Esophagus muscularis mucosa (tissue), 4 donors: ENCODE measurements at places on chromosomes 6 and 20. TPM values are rescaled to one million over a fixed set of nuclear protein-coding genes. Genes with fewer than 3 reads are reported as not detected.

GRCh38 chr20:64106981-64107735 is at the start of gene NPBWR2:
NPBWR2 (minus strand) TSS chr20:64107565; CDS start chr20:64106831, 734 bp downstream.
- no peak for DNase-seq

Gene LY6G6D
- total RNA-seq: not detected

Gene ZSCAN31
- total RNA-seq: 27.5 TPM

DNA sequence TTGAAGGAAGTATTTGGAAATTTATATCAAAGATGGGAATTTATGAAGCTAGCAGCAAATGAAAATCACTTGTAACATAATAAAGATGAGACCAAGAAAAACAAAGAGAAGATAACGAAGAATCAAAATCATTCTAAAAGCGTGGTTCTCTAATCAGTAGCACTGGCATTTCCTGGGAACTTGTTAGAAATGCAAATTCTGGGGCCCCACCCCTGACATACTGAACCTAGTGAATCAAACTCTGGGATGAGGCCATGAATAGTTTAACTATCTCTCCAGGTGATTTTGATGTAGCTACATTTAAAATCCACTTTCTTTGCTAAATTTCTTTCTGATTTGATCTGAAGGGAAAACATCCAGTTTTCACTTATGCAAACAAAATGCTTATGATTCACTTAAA is 1075.6 kb downstream of the HACE1 start:
- no peak for DNase-seq

- no peak for DNase-seq
Observed at GRCh38 chr6:24927985-24928745, 7.6 kb downstream of the RIPOR2 start.

Gene SLC12A5
- total RNA-seq: not detected

Gene SNTA1
- total RNA-seq: 51.6 TPM

DNA sequence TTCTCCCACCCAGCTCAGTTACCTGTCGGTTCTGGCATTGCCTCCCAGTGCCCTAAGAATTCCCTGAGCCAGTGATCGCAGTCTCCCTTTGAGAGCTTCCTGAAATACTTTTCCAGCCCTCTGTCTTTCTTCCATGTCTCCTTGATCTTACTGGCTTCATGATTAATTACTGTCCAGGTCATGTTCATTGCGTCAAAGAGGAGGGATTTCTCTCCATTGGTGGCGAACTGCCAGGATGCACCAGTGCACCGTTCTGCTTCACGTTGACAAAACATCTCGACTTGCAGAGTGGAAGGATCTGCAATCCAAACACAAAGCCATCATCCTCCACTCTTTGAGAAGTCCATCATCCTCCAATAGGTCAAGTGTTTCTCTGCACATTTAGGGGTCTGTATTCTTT is 8.6 kb downstream of the RAET1E start:
- DNase-seq: no peak

- DNase-seq: no peak
Observed at GRCh38 chr6:41405941-41406727, 70.7 kb downstream of the NCR2 start.

GRCh38 chr6:63764318-63764916 is 128.8 kb downstream of the PHF3 start:
- no peak for DNase-seq

GRCh38 chr6:1481286-1481685 is 91.9 kb downstream of the FOXF2 start:
- no peak for DNase-seq

DNA sequence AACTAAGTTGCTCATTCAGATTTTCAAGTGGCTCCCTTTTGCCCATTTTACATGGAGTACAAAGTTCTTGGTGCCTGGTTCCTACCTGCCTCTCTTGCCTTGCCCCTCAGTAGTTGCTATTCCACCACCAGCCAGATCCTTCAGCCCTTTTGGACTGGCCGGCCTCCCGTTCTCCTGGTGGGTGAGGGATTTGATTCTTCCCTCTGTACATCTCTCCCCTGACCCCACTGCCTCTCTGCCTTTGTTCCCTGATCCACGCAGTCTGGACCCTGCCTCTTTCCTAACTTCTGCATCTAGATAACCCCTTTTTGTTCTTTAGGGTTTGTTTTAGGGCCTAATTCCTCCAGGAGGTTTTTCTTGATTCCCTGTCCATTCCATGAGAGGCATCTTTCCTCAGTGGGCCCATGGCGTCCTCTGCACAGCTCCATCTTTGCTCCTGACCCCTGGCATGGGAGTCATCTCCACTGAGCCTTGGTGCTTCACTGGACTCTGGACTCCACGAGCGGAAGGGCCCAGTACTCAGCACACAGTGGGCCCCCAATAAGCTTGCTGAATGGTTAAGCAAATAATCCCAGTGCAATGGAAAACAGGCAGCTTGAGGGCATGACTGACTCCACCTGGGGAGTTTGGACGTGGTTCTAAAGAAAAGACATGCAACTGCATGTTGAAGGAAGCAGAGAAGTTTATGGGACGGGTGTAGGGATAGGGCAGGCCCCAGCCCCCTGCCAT is 309.3 kb upstream of the SUPT3H start:
- DNase-seq: peak; percentile 88

DNA sequence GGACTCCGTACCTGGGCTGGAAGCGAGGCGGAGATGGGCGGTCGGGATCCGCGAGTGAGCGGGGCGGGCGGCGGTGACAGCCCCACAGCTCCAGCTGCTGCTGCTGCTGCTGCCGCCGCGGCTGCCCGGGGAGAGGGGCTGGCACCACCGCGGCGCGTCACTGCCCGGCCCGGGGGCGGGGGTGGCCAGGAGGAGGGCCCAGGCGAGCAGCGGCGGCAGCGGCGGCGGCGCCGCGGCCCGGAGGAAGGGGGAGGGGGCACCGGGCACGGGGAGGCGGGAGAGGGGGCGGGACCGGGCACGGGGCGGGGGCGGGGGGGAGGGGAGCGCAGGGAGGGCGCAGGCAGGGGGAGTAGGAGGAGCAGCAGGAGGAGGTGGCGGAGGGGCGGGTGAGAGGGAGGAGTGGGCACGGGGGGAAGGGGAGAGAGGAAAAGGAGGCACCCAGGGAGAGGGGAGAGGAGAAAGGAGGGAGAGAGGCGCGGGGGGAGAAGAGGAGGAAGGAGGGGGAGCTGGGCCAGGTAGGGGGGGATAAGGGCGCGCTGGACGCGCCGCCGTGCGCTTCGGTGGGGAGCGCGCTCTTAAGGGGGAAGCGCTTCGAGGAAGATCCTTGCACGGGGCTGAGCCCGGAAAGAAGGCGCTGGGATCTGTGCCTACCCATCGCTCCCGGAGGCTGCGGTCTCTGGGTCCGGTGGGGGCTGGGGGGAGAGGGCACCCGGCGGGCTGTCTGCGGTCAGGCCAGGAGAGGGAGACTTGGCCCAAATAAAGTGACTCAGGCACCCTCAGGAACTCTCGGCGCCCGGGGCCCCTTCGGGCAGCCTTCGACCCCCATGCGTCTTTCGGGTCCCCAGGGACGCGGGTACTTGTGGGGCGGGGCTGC is 101.5 kb downstream of the NOL4L start:
- DNase-seq: no peak

Gene CST4
- not detected for total RNA-seq

DNA sequence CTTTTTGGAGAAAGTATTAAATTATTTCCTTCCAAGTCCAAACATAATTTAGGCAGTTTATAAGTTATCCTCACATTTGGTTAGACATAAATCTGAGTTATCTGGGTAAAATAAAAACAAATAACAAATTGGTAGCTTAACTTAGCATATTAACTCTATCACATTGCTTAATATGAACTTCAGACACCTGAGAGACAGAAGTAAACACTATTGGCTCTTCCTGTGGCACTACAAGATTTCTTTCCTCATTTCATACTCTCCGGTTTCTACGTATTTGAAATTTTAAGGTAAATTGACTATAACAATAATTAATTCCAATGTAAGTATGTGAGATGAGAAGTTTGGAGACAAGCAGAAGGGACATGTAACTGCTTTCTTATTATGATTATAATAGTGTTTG is 106.8 kb downstream of the TRMT11 start:
- no peak for DNase-seq

- no peak for DNase-seq
Observed at GRCh38 chr6:116083052-116083451, 17.6 kb upstream of the NT5DC1 start.

Gene USP49
- total RNA-seq: 2.1 TPM

Gene SLC16A10
- total RNA-seq: 0.57 TPM

Gene MEP1A
- total RNA-seq: 0.17 TPM

- DNase-seq: peak; percentile 90
Observed at GRCh38 chr6:4348462-4349112, 213.2 kb upstream of the ECI2 start.

- no peak for DNase-seq
Observed at GRCh38 chr6:110561696-110562095, 85.3 kb upstream of the SLC22A16 start.

Gene PAK5
- total RNA-seq: 0.06 TPM

DNA sequence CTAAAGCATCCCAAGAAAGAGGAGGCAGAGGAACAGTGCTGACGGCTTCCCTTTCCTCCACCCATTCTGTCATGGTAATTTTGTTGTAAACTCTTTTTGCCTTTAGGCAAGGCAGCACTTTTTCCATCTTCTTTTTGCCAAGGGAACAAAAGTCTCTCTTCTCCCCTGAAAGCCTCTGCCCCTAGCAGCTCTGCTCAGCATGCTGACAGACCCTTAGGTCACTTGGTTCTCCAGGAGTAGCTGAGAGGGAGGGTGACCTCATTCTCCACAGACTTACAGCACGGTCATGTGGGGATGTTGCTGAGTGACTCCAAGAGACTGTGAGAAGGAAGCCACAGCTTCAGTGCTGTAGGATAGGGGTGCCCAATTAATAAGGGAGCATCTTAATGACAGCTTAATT is 81.1 kb upstream of the RALGAPA2 start:
- DNase-seq: no peak

GRCh38 chr20:19932170-19932667 is 84.9 kb upstream of the NAA20 start:
- DNase-seq: no peak

DNA sequence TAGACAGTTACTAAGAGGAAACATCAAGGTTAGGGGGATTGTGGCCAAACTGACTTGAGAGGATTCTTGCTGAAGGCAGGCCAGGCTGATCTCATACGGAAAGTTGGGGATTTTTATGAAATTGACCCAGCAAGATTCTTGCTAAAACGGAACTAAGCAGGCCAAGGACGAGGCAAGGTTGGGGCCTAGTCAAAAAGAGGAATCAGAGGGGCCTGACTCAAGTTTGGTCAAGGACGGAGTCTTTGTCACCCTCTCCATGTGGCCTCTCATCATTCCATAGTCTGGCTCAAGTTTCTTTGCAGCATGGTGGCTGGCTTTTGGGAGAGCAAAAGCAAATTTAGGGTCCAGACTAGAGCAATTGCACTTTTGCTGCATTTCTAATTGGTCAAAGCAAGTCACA is 7.9 kb upstream of the HECA start:
- no peak for DNase-seq

- DNase-seq: peak; percentile 81
Observed at GRCh38 chr6:160029525-160029924, 60.6 kb downstream of the IGF2R start.

Gene SAMD10
- total RNA-seq: 11.7 TPM

- no peak for DNase-seq
Observed at GRCh38 chr6:129050086-129050485, 167.1 kb downstream of the LAMA2 start.

Gene STX11
- total RNA-seq: 3.3 TPM

Gene EXOC2
- total RNA-seq: 28.5 TPM

DNA sequence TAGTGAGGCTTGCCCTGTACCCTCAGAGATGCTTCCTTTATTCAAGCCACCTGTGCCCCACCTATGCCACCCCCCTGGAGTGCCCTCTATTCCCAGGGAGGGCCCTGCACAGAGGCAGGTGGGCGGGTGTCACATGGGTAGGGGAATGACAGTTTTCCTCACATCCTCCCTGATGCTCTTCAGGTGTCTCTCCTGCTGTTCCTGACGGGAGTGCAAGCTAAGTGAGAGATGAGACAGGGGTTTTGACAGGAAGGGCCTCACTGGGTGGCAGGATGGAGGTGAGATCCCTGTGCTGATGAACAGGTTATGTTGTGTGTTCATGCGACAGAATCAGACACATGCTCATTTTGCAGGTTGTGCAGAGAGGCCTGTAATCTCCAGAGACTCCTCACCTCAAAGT is 164.1 kb upstream of the CHD6 start:
- DNase-seq: peak; percentile 53

DNA sequence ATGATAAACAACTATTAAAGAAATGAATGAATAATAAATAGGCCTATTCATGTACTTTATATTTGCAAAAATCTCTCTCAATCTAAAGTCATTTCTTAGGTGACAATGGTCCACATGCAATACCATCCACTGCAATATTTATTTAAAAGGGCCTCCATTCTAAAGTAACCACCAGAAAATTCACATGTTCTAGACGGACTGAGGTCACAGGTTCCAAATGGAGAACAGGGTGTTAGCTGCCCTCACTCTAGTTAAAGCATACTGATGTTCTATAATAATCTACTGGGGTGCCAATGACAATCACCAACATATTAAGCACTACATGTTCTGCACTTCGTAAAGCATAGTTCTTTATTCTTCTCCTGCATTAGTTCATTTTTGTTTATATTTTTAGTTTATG is 1.2 kb downstream of the HBS1L start:
- no peak for DNase-seq

GRCh38 chr6:151763938-151764680 is 43.4 kb upstream of the ESR1 start:
- peak; percentile 95 for DNase-seq

- DNase-seq: peak; percentile 62
Observed at GRCh38 chr20:60361761-60362395, 403.7 kb downstream of the CDH26 start.

DNA sequence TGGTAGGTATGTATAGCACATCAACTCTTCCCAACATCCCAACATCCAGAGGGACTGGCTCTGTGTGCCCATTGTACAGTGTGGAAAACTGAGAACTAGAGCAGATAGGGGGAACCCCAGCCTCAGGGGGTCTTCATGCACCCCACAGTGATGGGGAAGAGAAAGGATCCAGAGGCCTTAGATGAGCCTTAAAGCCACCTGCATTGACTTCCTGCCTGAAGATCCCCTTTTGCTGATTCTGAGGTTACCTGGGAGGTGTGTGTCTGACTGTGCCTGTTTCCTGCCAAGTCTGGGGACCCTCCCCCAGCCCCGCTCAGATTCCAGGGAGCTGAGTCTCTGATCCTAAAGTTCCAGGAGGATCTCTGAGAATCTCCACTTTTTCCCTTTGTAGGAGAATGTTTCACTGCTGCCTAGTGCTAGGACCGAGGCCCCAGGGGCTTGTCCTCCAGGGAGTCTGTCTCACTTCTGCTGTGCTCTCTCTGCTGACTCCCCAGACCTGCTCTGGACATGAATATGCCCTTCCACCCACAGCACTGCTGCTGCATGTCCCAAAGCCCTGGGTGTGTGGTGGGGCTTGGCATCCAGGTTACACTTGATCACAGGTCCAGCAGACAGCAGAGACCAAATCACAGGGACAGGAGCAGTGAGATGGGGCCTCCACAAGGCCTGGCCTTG is 12.8 kb upstream of the PGC start:
- no peak for DNase-seq

Gene CEP43
- 7.7 TPM for total RNA-seq

Gene ASIP
- not detected for total RNA-seq
